ENCODE measurements at places on chromosomes 2 and 18.

GRCh38 chr2:237601453-237602116 is 11.1 kb upstream of the RAB17 start:
- DNase-seq, result no peak

DNA sequence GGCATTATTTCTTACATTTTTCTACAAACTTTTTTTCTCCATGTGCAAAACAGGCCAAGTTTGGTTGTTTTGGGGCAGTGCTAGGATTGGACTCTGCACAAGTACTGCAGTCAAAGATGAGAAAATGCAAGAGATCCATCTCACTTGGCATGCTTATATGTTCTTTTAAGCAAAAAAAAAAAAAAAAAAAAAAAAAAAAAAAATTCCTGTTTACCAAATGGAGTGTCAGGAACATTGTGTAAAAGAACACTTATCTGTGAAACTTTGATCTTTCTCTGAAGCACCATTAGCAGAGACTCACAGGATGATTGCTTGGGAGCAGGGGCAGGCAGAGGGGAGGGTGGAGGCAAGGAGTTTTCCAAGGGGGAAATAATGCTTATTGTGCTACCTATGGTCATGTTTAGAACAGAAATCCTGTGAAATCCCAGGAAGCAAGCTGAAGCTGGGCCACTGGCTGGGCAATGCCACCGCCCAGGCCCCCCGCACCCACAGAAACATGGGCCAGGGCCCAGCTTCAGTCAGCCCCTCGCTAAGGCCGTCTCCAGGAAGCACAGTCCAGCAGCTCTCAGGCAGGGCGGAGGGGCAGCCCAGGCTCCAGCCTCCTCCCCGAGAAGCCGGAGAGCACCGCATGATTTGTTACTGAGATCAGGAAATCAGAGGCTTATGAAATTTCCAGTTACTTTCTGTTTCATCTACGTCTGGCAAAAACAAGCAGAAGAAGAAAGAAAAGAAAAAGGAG is 229.4 kb downstream of the ZNF516 start:
- no peak for DNase-seq

DNA sequence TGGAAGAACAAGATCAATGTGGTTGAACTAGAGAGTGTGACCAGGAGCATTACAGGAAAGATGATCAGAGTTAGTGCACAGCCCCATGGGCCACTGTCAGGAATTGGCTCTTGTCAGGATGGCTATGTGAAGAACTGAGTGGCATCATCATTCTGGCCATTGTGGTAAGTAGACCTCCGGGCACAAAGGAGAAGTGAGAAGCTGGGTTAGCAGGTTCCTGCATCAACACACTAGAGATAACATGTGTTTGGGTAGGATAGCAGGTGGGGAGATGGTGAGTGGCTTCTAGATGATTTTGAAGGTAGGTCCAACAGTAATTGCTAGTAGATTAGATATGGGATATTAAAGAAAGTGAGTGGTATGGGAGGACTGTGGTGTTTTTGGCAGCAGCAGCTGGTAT is 408.2 kb downstream of the TSN start:
- no peak for DNase-seq

DNA sequence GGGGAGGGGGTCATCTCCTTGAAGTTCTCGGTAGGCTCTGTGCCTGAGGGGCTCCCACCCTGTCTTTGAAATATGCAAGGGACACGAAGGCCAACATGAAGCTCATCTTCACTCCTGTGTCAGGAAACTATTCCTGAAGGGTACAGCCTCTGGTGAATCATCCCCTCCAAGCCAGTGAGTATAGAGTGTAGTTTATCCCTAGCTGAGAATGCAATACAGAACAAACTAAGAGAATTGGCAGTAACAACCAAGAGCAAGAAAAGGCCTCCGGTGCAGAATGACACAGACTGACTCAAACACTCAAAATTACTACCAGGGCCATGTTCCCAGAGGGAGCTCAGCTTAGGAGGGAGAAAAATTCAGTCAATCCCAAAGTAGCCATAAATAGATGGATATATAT is 413.3 kb downstream of the BCL11A start:
- DNase-seq, result no peak

DNA sequence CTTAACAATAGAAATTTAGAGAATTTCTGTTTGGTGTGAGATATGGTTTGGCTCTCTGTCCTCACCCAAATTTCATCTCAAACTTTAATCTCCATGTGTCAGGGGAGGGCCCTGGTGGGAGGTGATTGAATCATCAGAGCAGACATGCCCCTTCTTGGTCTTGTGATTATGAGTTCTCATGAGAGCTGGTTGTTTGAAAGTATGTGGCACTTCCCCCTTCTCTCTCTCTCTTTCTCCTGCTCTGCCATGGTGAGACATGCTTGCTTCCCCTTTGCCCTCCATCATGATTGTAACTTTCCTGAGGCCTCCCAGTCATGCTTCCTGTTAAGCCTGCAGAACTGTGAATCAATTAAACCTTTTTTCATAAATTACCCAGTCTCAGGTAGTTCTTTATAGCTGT is 524.7 kb upstream of the ACVR2A start:
- DNase-seq, result no peak

DNA sequence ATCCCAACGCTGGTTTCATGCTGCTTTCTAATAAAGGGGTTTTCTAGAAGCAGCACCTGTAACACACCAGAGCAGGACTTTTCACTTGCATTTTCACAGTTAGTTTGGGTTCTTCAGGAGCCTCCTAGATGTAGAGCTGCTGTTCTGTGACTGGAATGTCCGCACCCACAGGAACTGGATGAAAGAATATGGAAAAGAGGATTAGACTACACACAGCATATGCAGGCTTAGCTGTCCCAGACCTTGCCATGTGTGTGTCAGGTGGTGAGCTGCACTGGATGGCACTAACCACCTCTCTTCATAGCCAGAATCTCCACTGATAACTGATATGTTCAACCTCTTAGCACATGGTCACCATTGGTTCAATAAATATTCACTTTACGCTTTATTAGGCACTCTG is 112.1 kb upstream of the POU3F3 start:
- DNase-seq, result no peak

DNA sequence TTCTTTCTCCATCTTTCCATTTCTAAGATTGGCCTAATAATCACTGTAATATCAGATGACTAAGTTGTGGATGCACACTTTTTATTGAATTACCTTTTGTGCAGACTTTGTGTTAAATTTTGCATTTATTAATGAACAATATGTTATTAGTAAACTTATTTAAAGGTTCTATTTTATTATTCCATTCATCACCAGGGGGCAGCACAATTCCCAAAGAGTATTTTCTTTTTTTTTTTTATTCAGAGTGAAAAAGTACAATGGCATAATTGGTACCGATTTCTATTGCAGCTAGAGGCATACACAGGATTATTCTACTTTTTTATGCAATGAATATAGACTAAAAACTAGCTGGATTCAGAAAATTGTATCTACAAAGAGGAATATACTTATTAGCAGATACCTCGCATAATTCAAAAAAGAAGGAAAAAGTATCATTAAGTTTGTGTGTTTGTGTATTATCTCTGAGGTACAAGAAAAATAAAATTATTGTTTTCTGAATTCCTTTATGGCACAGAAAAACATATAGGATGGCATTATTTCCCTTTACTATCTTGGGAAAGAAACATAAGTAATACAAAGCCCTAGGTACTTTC is 390.6 kb downstream of the ERBB4 start:
- no peak for DNase-seq

- DNase-seq, result no peak
These were observed 64.5 kb downstream of the CELF4 start for GRCh38 chr18:37501136-37501535.

DNA sequence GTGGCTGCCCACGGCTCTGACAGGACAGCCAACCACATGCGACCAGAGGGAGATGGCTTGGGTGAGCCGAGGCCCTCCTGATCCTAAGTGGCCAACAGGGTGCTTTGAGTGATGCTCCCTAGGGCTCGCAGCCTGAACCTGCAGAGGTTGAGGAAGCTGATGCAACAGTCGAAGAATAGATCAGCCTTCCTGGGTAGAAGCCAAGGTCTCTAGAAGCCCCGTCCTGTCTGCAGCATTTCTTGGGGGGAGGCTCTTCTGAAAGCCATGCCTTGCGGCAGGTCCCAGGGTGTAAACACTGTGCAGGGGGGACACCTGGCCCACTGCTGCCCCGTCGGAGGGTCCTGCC is 136.4 kb downstream of the HDAC4 start:
- DNase-seq, result no peak

GRCh38 chr2:104752504-104752903 is 101.4 kb upstream of the POU3F3 start:
- DNase-seq, result no peak

DNA sequence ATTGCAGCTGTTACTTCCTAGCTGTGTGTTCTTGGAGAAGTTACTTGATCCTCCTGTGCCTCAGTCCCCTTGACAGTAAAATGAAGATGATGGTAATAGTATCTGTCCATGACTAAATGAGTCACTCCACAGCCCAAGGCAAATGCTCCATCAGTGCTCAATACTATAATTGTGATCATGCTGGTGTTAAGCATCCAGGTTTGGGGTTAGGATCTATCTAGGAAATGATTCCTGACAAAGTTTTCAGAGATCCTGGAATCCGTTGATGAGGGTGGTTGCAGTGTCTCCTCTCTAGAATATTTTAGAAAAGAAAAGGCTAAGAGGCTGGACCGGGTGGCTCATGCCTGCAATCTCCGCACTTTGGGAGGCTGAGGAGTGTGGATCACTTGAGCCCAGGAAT is 2.7 kb upstream of the PRELID3A start:
- no peak for DNase-seq

DNA sequence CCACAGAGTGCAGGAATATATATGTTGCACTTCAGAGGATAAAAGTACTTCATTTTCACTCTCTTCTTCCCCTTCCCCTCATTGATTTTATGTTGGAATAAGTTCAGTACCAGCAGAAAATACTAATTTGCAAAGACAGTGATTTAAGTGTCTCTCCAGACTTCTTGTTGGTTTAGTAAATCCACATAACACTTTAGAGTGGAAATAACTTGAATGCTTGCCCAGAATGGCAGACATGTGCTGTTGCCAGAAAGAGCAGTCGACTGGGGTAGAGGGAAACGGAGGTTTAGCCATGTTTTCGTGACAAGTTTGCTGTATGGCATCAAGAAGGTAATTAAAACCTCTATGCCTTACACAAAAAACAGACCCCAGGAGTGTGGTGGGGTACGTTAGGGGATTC is 246.0 kb upstream of the CXCR4 start:
- no peak for DNase-seq

DNA sequence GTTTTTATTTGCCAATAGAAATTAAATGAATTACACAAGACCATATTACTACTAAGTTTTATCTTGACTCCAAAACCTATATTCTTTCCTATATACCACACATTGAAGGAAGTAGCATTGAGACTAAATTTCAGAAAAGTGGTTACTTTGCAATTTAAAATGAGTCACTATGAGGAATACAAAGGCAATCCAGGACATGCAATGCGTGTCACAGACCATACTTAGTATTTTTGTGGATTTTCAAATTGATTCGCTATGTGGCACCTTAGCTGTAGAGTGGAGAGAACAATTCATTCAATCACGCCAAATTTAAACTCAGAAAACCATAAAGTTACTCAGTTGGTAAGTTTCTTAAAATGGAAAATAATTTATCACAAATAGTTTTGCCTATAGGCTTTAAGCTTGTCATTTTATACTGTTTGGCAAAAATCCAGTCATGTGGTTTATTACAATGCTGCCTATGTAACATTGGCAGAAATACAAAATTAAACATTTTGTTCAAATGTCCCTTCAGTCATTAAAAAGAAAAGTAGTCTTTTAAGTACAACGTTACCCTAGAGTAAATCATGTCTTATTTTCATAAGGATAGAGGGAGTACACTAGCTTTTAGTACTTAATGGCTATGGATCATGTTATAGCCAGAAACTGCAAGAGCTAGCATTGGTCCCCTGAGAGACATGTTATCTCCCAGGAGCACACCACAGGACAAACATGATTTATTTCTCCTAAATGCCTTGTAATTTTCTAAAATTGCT is 222.8 kb upstream of the CDH7 start:
- no peak for DNase-seq

DNA sequence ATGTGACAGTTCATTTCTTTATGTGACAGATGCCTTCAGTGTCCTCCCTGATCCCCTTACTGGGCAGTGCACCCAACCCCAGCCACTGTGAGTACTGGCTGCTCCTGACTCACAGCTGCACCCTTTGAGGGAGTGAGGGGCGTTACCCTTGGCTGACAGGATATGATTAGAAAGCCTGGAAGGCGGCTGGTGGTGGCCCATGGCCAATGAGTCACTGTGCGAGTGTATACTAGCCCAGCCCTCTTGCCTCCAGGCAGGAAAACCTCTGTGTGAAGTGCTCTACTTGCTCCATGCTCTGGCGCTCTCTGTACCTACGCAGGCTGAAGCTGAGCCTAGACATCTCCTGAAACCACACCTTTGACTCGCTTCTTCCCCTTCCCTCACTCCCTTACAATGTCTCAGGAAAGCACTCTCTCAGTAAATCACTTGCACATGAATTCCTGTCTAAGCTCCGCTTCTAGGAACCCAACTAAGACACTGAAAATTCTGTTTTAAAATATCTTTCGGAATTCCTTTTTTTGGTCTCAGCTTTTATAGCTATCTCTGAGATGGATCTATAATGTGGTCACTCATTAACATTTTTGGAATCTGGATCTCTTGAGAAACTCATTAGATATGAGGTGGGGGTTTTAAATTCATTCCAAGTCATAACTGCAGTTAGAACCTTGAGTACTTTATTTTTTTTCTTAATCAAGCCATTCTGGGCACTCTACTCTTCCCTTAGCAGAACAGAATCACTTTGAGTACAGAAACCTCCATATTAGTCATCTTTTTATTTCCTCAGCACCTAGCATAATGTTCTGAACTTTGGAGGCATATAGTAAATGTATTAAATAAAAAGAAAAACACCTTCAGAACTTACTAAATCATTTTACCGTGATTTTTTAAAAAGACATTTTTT is 25.3 kb upstream of the STAM2 start:
- no peak for DNase-seq

- no peak for DNase-seq
These were observed 41.8 kb downstream of the RAPGEF4 start for GRCh38 chr2:172777431-172777830.

- no peak for DNase-seq
These were observed 135.2 kb downstream of the RTN4 start for GRCh38 chr2:54915101-54915500.

DNA sequence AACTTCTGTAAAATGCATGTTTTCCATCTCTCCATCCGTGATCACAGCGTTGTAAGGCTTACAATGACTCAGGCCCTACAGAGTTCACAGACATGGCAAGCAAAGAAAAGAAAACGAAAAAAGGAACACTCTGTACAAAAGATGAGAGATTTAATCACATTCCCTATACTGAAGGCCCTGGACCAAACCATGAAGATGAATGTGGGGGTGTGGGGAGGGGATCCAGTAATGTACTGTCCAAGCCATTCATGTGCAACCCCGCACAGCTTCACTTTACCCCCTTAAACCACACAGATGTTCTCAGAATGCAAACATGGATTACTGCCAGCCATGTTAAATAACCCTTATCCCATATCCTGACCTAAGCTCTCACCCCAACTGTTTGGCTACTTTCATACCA is 391.1 kb downstream of the NCKAP5 start:
- DNase-seq, result no peak

- no peak for DNase-seq
These were observed 35.0 kb upstream of the IL1R2 start for GRCh38 chr2:101956465-101957438.

Measured in activated T-helper 9 cell treated with anti-CD3 and anti-CD28 coated beads, Interleukin-2, amount 50 U/mL, for 16 hours (primary cell).